ENCODE measurements at places on chromosomes 16 and 17.

- DNase-seq, result no peak
Observed at GRCh38 chr17:245020-245419, 63.6 kb upstream of the DOC2B start.

- no peak for DNase-seq
Observed at GRCh38 chr17:75617675-75618074, 15.6 kb upstream of the SMIM5 start.

GRCh38 chr17:43351691-43352090 is 47.1 kb upstream of the ARL4D start:
- DNase-seq, result no peak

- DNase-seq, result no peak
Observed at GRCh38 chr16:67613808-67614207, 31.1 kb upstream of the CARMIL2 start.

- DNase-seq, result peak; percentile 36
Observed at GRCh38 chr17:82892899-82893565, 53.2 kb upstream of the ZNF750 start.

DNA sequence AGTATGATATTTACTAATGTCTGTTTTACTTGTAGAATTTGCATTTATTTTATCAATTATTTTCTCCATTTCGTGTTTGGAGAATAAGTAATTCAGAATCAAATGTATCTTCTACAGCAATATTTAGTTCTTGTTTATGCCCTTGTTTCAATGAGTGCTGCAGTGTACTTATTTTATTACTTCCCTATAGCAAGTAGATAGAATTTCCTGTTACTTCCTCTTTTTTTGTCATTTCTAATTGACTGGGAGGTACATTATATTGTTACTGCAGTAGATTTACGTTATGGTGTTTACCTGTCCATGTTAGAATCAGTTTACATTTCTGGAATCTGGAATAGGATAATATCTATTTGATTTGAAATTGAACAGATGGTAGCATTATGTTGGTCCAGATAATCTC is 71.2 kb downstream of the OMG start:
- DNase-seq, result no peak

GRCh38 chr16:86066811-86067210 is 167.8 kb downstream of the IRF8 start:
- DNase-seq, result no peak

GRCh38 chr17:56110463-56111135 is 42.7 kb upstream of the ANKFN1 start:
- no peak for DNase-seq

GRCh38 chr17:55442953-55443683 is 21.5 kb upstream of the MMD start:
- no peak for DNase-seq

GRCh38 chr16:79869304-79870015 is 268.9 kb upstream of the MAF start:
- DNase-seq, result no peak

- DNase-seq, result no peak
Observed at GRCh38 chr16:58127033-58127556, 2.1 kb downstream of the CFAP20 start.

DNA sequence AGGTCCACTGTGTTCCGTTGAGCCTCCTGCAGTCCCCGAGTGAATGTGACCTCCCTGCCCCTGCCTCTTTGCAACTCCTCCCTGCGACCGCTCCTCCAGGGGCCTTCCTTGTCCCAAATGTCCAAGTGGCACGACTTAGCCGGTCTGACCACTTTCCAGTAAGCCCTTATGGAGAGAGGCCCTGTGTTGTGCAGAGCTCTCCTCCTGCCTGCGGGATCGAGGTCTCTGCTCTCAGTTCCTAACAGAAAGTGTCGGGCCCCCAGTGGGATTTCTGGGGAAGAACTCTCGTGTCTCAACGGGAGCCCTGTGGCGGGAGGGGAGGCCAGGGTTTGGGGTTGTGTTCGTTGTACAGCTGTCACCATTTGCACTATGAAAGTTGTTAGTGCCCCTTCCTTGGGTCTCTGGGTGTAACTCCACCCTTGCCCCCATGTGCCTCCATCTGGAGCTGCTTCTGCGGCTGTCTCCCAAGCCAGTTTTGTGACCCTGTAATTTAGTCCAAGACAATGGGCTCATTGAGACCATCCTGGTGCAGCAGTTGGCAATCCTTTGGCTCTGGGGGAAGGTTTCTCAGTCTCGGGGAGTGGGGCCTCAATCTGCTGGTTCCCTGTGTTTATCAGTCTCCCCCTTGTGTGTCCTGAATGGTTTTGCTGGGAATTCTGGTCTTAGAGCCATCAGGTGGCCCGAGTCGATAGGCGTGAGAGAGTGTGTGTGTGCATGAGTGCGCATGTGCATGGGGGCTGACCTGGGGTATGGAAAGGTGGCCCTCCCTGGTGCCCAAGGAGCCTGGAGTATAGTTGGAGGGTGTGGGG is 234.5 kb downstream of the SEC14L1 start:
- no peak for DNase-seq

GRCh38 chr16:86025706-86026105 is 126.7 kb downstream of the IRF8 start:
- DNase-seq, result no peak

DNA sequence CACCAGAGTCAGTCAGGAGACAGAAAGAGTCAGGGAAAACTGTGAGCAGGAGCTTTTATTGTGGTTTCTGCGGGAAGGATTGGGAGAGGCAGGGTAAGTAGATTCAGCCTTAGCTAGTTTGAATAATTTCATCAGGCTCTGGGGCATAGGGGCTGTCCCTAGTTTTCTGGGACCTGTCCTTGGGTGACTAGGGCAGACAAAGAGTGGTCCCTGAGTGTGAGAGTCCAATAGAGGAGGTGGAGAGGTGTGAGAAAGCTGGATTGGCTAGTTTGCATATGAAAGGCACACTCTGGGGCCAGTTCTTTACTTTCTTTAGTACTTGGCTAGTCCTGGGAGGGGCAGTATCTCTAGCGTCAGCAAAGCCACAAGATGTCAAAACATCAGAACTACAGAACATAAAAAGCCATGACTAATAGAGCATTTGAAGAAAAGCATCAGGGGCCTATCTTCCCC is 255.6 kb downstream of the HS3ST3A1 start:
- DNase-seq, result no peak

DNA sequence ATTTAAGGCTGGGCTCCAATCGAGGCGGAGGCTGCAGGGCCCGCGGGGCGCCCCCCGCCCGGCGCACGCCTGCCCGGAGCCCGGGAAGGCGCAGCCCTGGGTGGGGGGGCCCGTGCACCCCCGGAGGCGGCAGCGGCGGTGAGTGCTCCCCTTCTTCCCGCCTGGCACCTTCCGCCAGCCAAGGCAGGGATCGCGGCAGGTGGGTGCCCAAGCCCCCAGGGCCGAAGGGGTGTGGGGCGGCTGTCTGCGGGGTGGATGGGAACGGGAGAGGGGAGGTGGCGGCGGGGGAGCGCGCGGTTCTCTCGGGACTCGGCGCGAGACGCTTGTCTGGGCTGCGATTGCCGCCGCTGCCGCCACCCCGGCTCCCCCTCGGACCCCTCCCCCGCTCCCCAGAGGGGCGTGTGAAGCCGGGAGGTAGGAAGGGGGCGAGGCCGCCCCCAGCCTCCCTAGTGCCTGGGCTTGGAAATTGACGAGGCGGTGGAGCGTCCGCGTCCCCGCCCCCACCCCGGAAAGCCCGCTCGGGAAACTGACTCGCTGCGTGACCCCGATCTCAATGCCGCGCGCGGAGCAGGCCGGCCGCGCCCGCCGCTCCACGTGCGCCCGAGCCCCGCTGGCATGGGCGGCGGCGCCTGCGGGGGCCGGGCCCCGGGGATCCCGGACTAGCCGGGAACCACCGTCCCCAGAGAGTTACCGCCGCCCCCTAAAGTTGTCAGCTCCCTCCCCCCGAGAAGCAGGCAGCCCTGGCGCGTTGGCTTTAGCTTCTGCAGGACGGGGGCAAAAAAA is 231.5 kb downstream of the MRTFB start:
- DNase-seq, result no peak

- no peak for DNase-seq
Observed at GRCh38 chr16:58842746-58843145, 108.6 kb upstream of the GOT2 start.

DNA sequence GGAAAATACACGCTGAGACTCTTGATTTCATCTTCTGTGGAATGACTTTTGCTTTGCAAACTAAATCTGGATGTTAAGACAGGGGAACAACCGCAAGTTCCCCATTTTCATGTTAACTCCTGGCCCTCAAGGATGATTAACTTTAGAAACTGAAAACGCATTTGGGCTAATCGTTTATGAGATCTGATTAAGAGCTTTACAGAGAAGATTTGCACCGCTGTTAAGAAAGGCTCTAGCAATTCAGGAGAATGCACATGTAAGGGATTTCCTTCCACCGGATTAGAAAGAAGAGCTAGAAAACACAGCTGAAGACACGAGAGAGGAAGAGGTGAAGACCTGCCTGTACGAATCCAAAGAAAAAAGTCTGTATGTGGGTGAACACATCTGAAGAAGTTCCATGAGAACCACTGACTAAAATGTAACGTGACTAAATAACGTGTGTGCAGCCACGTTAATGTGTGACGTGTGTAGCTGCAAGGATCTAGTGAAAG is 106.4 kb downstream of the YPEL2 start:
- DNase-seq, result no peak

DNA sequence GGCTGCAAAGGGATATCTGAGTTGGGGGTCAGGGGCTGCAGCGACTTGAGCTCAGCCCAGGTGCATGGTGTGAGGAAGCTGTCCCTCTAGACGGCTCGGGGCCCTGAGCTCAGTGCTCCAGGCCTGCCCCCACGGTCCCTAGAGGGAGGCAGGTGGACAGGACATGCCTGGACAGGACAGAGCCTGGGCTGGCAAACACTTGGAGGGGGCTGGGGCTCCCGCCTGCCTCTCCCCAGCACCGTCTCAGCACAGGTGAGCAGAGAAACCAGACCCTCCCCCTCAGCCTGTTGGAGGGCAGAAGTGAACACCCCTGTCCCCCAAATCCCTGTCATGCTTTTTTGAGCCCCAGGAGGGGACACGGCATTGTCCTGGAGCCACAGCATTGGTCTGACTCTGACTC is 11.4 kb upstream of the SLC38A10 start:
- no peak for DNase-seq

DNA sequence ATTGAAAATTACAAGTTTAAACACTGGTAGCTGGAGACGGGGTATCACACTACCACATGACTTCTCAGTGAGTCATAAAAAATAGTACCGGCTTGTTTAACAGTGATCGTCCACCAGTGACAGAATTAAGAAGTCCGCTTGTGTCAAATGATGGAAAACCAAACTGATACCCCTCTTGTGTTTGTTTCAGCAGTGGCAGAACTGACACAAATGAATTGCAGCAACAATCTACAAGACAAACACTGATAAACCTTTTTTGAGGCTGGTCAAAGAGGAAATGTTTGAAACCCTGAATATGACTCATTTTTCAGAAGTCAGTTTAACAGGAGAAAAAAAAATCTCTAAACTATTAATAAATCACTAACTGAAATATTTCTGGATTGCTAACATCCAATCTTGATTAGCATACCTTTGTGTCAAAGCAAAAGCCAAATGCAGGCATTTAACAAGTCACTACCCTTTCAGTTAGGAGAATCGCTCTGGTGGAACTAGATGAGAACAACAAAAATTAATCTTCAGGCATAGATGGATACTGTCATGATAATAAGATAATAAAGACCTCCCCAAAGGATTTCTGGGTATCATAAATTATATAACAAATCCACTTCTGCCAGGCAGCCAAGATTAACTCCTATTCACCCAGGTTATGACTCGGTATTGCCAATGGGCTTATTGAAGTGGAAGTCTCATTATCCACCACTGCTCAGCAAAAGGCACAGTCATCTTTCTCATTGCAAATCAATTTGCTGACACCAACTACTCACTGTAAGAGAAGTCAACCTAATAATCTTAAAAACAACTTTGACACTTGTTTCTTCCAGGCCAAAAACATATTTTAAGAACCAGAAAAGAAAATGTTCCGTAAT is 20.8 kb downstream of the DCUN1D3 start:
- no peak for DNase-seq

DNA sequence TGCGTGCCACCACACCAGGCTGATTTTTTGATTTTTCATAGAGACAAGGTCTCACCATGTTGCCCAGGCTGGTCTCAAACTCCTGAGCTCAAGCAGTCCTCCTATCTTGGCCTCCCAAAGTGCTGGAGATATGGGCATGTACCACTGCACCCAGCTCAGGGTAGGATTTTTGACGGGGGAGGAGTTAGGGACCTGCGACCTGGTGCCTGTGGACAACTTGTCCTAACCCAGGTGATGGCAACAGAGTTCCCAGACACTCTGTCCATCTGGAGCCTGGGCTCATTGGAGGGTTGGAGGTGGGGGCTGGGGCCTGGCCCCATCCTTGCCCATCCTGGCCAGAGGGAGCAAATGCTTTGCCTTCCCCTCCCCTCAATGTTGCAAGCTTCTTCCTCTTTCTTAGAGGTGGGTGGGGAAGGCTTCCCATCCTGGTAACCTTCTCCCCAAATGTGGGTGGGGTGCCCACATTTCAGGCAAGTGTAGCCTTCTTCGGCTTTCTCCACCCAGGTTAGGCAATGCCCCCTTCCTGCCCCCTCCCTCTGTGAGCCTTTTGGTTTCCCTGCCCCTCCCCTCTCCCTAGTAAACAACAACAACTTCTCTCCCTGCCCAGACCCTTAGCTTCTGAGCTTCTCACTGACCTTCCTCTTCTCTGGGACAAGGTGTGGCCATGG is 24.9 kb downstream of the RARA start:
- no peak for DNase-seq

- DNase-seq, result no peak
Observed at GRCh38 chr17:70286391-70286790, 117.1 kb downstream of the KCNJ2 start.

DNA sequence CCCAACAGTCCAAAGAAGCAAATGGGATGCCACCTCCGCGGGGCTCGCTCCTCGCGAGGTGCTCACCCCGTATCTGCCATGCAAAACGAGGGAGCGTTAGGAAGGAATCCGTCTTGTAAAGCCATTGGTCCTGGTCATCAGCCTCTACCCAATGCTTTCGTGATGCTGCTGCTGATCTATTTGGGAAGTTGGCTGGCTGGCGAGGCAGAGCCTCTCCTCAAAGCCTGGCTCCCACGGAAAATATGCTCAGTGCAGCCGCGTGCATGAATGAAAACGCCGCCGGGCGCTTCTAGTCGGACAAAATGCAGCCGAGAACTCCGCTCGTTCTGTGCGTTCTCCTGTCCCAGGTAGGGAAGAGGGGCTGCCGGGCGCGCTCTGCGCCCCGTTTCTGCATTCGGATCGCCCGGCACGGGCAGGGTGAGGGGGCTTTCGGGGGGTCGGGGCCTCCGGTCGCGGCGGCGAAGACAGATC is at the start of gene CDH13:
TSS of gene CDH13 (plus strand) at position 179 of the 471 bp plus-strand sequence.
- DNase-seq, result no peak

DNA sequence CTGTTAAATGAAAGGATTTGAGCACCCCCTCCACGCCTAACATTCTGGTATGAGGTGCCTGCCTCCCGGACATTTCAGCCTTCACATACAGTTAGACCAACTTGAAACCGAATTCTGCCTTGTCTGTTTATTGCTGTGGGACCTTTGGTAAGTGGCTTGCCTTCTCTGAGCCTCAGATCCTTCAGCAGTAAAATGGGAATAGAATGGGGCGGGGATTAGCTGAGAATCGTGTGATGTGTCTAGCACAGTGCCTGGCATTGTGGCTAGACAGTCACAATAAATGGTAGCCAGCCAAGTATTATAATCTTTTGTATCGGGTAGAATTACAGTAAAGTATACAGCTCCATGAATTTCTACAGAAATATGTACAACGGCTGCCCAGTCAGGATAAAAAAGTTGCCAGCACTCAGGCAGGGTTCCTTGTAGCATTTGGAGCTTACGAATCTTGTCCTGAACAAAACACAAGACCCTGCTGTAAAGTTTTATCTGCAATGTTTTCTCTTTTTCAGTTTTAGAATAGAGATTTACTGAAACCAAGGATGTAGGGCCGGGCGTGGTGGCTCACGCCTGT is 786 bp downstream of the TMC7 start:
- no peak for DNase-seq
